ENCODE measurements at places on chromosomes 1 and 21. TPM values are rescaled to one million over a fixed set of nuclear protein-coding genes. Genes with fewer than 3 reads are reported as not detected.

Gene ZSWIM5
- 3.5 TPM for total RNA-seq

Gene CERS2
- total RNA-seq: 122 TPM

Gene FDPS
- total RNA-seq: 57.8 TPM

Gene PKLR
- total RNA-seq: not detected
